Activated CD4-positive, CD25-positive, alpha-beta regulatory T cell treated with anti-CD3 and anti-CD28 coated beads, Interleukin-2, amount 50 U/mL, for 24 hours (primary cell): ENCODE measurements at places on chromosomes 3 and 15.
A peak's percentile ranks its signal among the peaks of the same experiment; 100 is the strongest.

DNA sequence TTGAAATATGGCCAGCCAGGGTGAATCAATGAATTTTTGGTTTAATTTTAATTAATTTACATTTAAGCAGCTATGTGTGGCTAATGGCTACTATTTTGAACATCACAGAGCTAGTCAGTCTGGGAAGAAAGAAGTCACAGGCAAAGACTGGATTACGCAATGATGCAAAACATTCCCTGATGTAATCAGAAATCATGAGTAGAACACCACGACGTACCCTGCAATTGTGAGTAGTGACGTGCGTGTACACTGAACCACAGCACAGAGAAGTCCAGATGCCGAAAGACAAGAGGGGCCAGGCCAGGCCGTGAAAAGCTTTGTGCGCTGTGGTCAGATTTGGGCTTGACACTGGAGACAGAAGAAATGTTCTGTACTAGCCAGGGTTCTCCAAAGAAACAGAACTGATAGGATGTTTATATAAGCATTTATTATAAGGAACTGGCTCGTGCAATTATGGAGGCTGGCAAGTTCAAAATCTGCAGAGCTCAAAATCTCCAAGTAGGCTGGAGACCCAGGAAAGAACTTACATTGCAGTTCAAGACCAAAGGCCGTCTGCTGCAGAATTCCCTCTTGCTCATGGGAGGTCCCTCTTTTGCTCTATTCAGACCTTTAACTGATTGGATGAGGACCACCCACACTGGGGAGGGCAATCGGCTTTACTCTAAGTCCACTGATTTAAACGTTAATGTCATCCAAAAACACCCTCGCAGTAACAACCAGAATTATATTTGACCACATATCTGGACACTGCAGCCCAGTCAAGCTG is 44.6 kb downstream of the SH3BP5 start:
- no peak for ATAC-seq

DNA sequence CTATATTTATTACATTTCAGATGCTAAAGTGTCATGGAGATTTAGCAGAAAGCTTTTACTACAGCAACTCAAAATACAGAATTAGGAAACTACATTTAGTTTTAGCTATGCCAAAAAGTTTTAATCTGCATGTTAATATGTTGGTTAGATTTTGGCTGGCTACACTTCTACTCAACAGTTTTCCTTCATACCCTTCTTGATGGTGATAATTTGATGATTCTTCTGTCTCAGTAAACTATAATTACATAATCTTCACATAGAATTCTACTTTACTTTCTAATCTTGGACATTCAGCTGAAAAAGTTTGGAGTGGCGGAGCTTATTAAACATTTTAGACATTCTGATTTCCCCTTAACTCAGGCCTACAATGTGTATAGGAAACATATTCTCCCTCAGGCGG is 10.0 kb upstream of the UTS2B start:
- ATAC-seq = no peak

DNA sequence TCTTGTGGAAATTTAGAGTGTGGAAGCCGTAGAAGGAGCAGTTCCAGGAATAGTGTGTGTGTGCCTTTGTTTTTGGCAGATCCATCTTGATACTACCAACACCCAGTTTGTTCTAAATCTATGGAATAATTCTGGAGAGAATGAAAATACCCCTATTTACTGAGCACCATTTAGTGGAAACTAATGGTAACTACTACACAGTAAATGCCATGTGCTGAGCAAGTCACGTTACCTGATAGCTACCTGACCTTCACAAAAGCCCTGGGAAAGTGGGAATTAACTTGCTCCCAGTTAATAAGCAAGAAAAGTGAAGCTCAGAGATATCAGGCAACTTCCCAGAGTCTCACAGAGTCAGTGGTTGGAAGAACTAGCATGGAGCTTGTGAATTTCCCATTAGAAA is 137.7 kb downstream of the ARPP21 start:
- no peak for ATAC-seq

- no peak for ATAC-seq
These were observed 37.9 kb downstream of the ETV5 start for GRCh38 chr3:186070996-186071395.

- ATAC-seq = no peak
These were observed 103.5 kb downstream of the MITF start for GRCh38 chr3:69842789-69843188.

DNA sequence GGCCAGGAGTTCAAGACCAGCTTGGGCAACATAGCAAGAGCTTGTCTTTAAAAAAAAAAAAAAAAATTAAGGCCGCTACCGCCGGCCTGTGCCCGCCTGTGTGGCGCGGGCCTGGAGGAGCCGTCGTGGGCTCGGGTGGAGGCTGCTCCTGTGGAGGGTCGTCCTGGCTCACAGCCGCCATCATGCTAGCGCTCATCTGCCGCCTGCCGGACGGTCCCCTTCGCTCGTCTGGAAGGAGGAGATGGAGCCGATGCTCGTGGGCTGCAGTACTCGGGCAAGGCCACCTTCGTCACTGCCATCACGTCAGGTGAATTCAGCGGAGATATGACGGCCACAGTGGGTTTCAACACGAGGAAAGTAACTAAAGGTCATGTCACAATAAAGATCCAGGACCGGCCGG is 37.4 kb downstream of the TFRC start:
- ATAC-seq = no peak

- ATAC-seq = no peak
These were observed 8.5 kb downstream of the EIF4G1 start for GRCh38 chr3:184322731-184323487.

GRCh38 chr3:71245971-71246880 is 337.3 kb downstream of the FOXP1 start:
- ATAC-seq = peak; percentile 43

DNA sequence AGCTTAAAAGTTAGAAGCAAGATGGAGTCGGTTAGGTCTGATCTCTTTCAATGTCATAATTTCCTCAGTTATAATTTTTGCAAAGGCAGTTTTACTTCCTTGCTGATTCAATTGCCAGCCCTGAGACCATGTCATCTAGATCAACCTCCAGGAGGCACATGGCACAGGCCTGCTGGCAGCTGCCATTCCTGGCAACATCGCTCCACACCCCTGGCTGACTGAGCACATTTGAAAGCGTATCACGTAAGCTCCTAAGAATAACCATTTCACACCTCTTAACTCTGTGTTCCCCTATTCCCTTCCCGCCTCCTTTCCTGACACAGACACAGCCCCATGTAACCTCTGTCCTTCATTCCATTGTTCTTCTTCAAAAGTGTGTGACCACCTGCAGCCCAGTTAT is 313.9 kb upstream of the CTNNB1 start:
- no peak for ATAC-seq

GRCh38 chr3:44058868-44059203 is 182.8 kb upstream of the TOPAZ1 start:
- no peak for ATAC-seq

DNA sequence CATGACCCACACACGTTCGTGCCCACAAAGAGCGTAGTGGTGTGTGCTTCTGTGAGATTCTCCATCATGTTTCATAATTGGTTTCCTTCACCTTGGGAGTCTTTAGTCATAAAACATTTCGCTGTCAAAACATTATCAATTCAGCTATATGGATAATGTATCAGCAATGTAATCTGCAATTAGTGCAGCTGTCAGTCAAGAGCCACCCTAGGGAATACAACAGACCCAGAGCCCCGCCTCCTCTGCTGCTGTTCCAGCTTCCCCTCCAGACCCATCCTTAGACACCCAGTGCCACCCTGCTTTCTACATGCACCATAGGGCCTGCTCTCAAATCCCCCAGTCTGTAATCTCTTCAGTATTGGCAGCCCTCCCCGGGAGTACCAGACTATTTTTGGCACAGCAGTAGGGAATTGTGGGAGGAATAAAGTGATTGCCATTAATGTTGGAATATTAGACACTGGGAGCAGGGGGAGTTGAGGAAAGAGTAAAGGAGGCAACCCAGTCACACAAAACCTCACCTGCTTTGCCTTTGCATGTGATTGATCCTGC is 31.5 kb upstream of the C3orf80 start:
- ATAC-seq = no peak

DNA sequence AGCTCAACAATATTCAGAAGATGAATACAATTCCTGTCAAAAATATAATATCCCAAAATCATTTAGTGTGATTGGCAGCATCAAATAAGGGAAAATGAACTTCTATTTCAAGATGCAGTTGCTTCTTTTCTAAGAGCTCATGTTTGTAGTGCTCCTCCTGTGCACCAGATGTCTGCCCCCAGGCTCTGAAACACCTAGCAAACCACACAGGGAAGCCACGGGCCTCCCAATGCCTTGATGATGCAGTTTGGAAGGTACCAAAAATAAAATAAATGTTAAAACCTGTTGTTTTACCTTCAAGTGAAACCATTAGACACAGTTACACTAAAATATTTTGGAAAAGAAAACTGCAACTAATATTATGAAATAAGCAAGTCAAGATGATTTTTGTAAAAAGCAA is 22.2 kb downstream of the CFAP20DC start:
- ATAC-seq = no peak

GRCh38 chr15:97234851-97235610 is 725.5 kb upstream of the ARRDC4 start:
- ATAC-seq = no peak

GRCh38 chr3:179038216-179038898 is 33.3 kb downstream of the ZMAT3 start:
- no peak for ATAC-seq

DNA sequence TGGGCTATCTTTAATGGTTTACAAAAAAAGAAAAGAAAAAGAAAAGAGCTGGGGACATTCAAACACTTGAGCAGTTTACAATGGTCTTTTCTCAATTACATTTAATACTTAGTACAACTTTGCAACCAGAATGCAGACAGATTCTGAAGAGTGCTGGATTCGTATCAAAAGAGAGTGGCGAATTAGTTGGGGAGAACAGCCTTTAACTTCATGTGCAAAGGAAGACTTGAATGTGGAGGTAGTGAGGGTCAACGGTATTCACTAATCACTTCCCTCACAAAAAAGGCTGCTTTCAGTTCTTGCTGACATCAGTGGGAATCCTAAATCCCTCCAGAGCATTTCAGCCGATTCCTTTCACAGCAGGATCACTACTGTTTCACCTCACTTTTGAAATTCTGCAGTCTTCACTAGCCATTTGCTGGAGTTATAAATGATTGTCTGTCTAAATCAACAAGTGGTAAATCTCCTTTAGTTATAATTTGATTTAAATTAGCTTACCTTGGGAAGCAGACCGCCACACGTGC is 323.0 kb upstream of the SEMA6D start:
- ATAC-seq = no peak

GRCh38 chr3:106294121-106294520 is 425.3 kb upstream of the CBLB start:
- no peak for ATAC-seq

GRCh38 chr3:133040696-133041523 is 2.7 kb downstream of the TMEM108 start:
- no peak for ATAC-seq

DNA sequence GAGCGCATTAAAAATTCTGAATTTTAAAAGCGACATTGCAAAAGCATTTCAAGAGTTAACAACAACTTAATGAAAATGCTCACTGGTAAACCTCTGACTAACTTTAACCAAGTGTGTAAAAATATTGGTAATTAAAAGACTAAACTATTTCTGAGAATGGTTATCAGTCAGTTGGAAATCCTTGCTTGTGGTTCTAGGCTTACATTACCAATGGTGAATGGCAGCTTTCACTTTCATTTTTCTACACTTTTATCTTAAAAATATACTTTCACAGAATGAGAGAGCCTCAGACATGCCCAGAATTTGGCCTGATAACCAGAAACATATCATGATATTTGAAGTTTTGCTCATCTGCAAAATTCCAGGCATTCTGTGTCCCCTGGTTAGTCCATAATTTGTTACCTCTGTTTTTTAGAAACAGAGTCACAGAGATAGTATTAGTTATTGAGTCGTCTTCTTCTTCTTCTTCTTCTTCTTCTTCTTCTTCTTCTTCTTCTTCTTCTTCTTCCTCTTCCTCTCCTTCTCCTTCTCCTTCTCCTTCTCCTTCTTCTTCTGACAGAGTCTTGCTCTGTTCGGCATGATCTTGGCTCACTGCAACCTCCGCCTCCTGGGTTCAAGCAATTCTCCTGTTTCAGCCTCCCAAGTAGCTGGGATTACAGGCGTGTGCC is 5.5 kb upstream of the RNF111 start:
- peak; percentile 68 for ATAC-seq

DNA sequence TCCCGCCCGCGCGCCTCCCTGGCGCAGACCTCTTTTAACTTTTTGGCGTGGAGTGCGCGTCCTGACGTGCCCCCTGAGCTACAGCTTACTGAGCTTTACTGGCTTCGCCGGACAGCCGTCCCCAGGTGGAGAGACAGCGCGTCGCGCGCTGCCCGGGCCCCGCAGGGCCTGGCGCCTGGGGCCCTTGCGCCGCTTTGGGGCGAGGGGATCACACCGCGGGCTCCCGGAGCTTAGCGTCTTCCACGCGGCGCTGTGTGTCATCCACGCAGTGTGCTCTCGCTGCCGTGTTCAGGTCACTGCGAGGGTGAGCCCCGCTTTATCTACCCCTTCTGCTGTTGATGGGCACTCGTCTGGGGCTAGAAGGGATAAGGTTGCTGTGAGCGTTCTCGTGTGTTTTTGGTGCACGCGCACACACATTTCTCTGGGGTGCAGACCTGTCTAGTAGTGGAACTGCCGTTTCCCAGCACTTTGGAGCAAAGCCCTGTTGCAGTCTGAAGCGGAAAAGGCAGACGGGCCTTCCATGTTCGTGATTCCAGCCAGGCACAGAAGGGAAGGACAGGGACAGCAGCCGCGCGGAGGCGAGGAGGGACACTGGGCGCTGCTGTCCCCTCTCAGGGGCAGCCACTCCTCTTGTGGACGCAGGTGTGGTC is 33.1 kb upstream of the ALDH1L1 start:
- ATAC-seq = no peak

DNA sequence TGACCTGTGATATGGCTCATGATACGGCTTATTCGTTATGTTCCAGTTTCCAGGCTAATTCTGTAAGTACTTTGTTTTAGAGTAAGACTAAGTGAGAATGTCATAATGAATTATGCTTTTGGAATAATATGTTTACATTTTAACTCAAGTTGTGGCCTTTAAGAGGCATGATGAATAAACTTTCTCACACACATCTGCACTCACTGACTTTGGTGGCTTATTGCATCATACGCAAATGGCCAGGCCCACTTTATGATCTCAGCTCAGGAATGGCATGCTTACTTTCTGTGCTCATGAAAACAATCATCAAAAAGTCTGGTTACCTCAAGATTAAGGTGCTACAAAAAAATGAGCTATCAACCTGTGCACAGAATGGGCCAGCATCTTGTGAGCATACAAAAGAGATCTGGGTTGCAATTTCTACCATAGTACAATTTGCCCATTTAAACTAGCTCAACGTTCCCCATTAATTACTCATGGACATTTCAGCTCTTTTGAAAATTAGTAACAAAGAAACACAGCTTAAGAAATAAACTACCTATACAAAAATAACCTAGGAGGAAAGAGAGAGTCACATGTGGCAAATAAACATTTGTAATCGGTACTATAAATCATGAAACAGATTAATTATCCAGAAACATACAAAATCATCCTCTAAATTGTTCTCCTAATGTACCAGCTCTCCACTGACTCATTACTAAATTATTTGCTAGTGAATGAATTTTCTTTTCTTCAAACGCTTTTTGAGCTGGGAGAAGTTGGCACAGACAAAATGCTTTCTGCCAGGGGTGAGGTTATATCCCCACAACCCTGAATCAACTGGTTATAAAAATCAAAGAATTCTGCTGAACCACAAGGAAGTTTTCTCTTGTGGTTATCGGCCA is 439.0 kb upstream of the ADAMTS9 start:
- no peak for ATAC-seq
